Calu3 (cell line): ENCODE measurements at places on chromosomes 5 and 9. TPM values are rescaled to one million over a fixed set of nuclear protein-coding genes. Genes with fewer than 3 reads are reported as not detected.

DNA sequence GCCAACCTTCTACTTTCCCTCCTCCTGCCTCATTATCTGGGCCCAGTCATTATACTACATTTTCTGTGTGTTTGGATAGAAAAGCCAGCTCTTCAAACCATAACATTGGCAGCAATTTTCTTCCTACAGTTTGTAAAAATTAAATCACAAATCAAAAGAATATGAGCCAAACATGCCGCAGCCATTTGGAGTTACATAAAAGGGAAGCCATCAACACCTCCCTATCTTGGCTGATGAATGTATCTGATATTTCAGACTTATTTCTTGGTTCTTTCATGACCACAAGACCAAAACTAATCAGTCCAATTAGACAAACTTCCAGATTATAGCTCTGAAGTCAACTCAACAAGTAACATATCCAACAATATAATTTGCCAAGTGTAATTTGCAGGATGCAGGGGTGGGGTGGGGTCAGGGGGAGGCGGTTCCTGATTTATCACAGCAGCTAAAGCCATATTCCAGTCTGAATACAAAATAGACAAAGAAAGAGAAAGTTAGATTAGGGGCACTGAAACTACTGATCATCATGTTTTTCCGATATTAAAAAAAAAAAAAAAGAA lies 89.4 kb upstream of the CNTLN start:
- H3K4me1 ChIP-seq, result no peaks in the 10 kb centered on the region
- H3K4me3 ChIP-seq, result no peak overlapping the region
- no peak overlapping the region for H3K27ac ChIP-seq
- peaks cover 14% of the 10 kb centered on the region for H3K27me3 ChIP-seq
- H3K36me3 ChIP-seq, result no peaks in the 10 kb centered on the region
- no peak for DNase-seq

DNA sequence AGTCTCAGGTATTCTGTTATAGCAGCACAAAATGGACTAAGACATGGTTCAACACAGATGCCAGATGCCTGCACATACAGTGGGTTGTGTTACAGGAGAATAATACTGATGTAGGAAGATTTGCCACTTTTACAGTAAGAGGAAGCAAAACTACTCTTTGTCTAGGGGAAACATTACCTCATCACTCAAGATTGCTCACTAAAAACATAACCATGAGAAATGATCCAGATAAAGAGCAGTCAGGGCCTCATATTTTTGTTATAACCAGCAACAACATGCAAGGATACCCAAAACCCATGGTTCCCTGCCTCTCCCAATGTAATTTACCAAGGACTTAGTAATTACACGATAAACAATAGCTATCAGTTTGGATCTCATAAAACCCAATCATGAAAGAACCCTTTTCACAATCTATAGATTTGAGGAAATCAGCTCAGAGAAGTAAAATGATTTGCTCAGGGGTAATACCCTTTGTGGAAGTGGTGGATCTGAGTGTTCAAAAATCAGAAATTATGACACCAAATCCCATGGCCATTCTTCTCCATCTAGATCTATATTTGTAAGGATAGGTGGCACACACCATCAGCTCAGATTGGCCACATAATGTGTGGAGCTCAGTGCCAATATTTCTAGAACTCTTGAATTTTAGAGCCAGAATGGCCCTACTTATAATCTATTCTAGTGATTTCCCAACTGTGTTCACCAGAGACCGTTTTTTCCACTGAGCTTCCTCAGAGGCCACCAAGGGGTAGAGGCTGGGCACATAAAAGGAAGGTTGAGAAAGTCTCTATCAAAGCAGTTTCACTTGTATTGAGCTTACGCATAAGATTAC lies 27.8 kb downstream of the DPYSL3 start:
- no peak for DNase-seq
- H3K4me1 ChIP-seq, result peaks cover 27% of the 10 kb centered on the region

- no peaks in the 10 kb centered on the region for H3K27me3 ChIP-seq
- peaks cover 9% of the 10 kb centered on the region for H3K4me1 ChIP-seq
- DNase-seq, result no peak
- H3K4me3 ChIP-seq, result no peak overlapping the region
Observed at GRCh38 chr9:121672213-121672612, 20.8 kb downstream of the DAB2IP start.

GRCh38 chr5:38497946-38498345 lies 58.5 kb downstream of the LIFR start:
- no peak overlapping the region for H3K4me3 ChIP-seq
- DNase-seq, result no peak
- no peak overlapping the region for H3K27ac ChIP-seq
- no peaks in the 10 kb centered on the region for H3K27me3 ChIP-seq
- H3K36me3 ChIP-seq, result no peaks in the 10 kb centered on the region
- no peaks in the 10 kb centered on the region for H3K4me1 ChIP-seq

GRCh38 chr9:69180670-69181069 lies 6.6 kb downstream of the TJP2 start:
- peak; percentile 79 for DNase-seq
- peak overlapping the region; percentile 93 for H3K27ac ChIP-seq
- H3K4me3 ChIP-seq, result peak overlapping the region; percentile 46
- H3K36me3 ChIP-seq, result peaks cover 39% of the 10 kb centered on the region
- peaks cover 54% of the 10 kb centered on the region for H3K4me1 ChIP-seq

DNA sequence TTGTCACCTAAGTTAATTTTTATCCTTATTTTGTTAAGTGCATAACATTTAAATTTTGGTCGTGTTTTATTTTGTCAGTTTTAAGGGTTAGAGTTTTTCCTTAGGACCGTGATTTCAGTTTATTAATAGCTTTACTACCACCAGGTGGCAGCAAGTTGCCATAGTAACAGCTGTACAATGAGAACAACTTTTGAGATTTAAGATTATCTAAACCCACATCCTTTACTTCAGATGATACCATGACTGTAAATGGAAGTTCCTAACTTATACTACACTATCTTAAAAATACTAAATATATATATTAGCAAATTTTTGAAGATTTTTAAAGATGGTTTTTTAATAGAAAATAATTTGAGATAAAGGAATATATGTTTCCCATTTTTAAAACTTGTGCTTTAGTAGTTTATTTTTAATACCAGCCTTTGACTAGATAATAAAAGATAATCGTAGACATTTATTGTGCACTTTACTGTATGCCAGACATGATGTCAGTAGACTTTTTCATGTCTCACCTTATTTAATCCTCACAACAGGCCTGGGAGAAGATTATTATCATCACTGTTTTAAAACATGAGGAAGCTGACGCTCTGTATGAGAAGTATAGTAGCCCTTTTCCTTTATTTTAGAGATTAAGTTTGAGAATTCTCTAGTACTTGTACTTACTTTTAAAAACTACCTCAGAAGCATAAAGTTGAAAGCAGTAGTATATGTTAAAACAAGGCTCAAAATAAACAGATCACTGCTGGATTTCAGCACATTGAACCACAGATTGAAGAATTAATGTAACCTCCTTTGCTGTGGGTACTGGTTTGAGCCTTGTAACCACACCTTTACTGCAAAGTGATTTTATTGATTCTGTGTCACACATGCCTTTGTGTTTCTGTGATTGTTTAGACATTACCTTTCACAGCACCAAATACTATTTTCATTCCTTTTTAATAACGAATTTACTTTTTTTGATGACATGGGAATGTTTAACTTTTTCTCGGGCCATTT lies 27.5 kb downstream of the SREK1 start:
- H3K36me3 ChIP-seq, result peaks cover 40% of the 10 kb centered on the region
- no peak overlapping the region for H3K4me3 ChIP-seq
- no peaks in the 10 kb centered on the region for H3K27me3 ChIP-seq
- H3K27ac ChIP-seq, result no peak overlapping the region
- peak; percentile 41 for DNase-seq

DNA sequence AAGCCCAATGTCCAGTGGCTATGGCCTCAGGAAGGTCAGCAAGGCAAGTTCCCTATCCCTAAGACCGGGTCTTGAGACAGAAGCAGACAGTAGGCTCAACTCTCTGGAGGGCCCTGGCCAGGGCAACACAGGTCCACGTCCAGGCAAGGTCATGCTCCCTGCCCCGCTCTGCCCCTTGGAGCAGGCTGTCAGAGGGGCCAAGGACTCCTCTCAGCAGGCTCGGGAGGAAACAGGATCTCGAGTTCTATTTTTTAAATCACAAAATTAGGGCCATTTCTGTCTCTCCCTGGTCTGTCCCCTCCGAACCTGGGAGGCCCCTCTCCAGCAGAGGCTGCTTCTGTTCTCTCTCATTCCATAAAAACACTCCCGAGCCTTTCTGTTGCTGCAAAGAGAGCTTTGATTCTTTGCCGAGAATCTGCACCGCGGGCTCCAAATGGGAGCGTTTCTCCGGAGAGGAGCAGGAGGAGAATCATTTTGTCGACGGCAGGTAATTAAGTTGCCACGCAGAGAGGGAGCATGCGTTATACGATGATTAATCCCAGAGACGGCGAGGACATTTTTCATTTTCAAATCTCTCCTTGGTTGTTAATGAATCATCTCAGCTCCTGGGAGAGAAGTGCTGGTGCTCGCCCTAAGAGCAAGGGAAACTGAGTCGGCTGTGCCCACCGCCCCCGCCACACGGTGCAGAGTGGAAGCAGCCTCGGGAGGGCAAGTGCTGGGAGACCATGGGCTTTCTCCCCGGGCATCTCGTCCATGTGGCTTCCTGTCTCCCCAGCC lies 24.5 kb upstream of the FCN1 start:
- no peaks in the 10 kb centered on the region for H3K36me3 ChIP-seq
- H3K4me1 ChIP-seq, result no peaks in the 10 kb centered on the region
- DNase-seq, result no peak
- no peak overlapping the region for H3K27ac ChIP-seq

GRCh38 chr9:95496687-95497086 lies 20.1 kb downstream of the PTCH1 start:
- peaks cover 3% of the 10 kb centered on the region for H3K36me3 ChIP-seq
- H3K4me1 ChIP-seq, result peaks cover 8% of the 10 kb centered on the region
- no peak overlapping the region for H3K27ac ChIP-seq
- DNase-seq, result no peak
- H3K4me3 ChIP-seq, result no peak overlapping the region
- H3K27me3 ChIP-seq, result no peaks in the 10 kb centered on the region

DNA sequence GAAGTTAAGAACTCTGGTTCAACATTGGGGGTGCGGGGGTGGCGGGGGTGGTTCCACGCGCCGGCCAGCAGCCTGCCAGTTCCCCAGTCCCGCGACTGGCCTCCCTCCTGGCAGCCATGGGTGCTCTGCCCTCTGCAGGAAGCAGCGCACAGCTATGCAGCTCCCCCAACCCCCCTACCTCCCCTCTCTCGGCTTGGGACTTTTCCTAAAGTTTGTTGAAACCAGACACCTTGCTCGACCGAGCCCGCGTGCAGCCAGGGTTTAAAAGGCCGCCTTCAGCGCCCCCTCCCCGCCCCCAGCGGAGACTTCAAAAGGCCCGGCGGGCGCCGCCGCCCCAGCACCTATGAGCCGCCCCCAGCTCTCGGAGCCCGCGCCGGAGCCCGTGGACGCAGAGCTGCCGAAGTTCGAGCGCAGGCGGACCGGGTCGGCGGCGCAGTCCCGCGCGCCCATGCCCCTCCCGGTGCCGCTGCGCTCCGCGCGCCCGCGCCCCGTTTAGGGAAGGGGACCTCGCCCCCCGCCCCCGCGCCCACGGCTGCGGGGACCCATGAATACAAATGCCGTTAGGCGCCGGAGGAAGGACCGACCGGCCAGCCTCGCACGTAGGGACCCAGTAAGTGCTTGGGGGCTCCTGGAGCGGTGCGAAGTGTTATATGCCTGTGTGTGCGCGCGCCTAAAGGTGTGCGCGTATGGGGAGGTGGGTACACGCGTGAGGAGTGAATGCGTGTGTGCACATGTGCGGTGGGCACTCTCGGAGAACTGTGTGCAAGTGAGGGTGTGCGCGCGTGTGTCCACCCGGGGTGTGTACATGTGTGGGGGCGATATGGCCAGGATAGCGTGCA lies 1.4 kb upstream of the COL27A1 start:
- H3K4me1 ChIP-seq, result peaks cover 19% of the 10 kb centered on the region
- peaks cover 16% of the 10 kb centered on the region for H3K27me3 ChIP-seq
- peak overlapping the region; percentile 58 for H3K4me3 ChIP-seq
- no peak overlapping the region for H3K27ac ChIP-seq

- no peaks in the 10 kb centered on the region for H3K4me1 ChIP-seq
- no peak for DNase-seq
- no peak overlapping the region for H3K4me3 ChIP-seq
- no peaks in the 10 kb centered on the region for H3K36me3 ChIP-seq
Observed at GRCh38 chr5:161600156-161600555, 53.6 kb upstream of the GABRB2 start.

GRCh38 chr5:53825016-53825415 lies 264.6 kb downstream of the NDUFS4 start:
- no peaks in the 10 kb centered on the region for H3K4me1 ChIP-seq
- no peaks in the 10 kb centered on the region for H3K27me3 ChIP-seq
- no peak for DNase-seq

DNA sequence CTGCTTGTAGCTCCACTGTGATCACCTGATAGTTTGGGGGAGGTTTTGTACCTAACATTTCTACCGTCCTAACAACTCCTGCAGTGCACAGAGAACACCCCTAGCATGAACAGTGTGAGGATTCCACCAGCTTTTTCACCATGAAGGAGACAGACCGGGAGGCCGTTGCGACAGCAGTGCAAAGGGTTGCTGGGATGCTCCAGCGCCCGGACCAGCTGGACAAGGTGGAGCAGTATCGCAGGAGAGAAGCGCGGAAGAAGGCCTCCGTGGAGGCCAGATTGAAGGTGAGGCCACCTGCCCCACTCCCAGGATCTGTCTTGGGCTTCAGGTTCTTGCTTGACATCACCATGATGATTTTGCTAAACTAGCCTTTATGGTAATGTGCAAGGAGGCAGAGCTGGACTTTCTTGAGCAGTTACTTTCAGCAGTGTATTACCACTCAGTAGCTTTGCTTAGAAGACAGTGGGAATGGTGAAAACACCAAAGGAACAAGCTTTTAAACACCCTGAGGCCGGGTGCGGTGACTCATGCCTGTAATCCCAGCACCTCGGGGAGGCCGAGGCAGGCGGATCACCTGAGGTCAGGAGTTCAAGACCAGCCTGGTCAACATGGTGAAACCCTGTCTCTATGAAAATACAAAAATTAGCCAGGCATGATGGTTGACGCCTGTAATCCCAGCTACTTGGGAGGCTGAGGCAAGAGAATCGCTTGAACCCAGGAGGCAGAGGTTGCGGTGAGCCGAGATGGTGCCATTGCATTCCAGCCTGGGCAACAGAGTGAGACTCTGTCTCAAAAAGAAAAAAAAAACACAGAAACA lies 3.3 kb downstream of the EXOC3 start:
- H3K4me3 ChIP-seq, result no peak overlapping the region
- DNase-seq, result no peak
- peaks cover 31% of the 10 kb centered on the region for H3K4me1 ChIP-seq
- H3K27me3 ChIP-seq, result no peaks in the 10 kb centered on the region
- H3K27ac ChIP-seq, result no peak overlapping the region

GRCh38 chr5:8813180-8813579 lies 732.7 kb downstream of the SEMA5A start:
- DNase-seq, result no peak
- H3K27ac ChIP-seq, result no peak overlapping the region
- no peaks in the 10 kb centered on the region for H3K27me3 ChIP-seq
- H3K4me1 ChIP-seq, result no peaks in the 10 kb centered on the region

The PCDHA1 gene
- 0.73 and 0.83 TPM in 2 replicates for total RNA-seq

The PCDHGA4 gene
- 0.07 TPM in 2 replicates for total RNA-seq

The PHF24 gene
- not detected in 2 replicates for total RNA-seq

The LOX gene
- total RNA-seq, result 3.6 and 8.7 TPM in 2 replicates

The CD72 gene
- 0.38 and 0.73 TPM in 2 replicates for total RNA-seq

The CARD9 gene
- 1.2 and 1.6 TPM in 2 replicates for total RNA-seq

The SPZ1 gene
- total RNA-seq, result not detected in 2 replicates
